Astrocyte (in vitro differentiated cells and primary cell): ENCODE measurements at places on chromosomes 5 and 9. TPM values are rescaled to one million over a fixed set of nuclear protein-coding genes. Genes with fewer than 3 reads are reported as not detected.

OR5C1 gene
- not detected in 2 replicates for total RNA-seq

OR1Q1 gene
- not detected in 2 replicates for total RNA-seq

NTMT1 gene
- total RNA-seq, result 54.0 and 55.1 TPM in 2 replicates

C9orf152 gene
- total RNA-seq, result 0.07 TPM in 1 of 2 replicates, not detected in the other

C9 gene
- total RNA-seq, result 0.07 TPM in 1 of 2 replicates, not detected in the other

GABRB2 gene
- 0.14 and 0.20 TPM in 2 replicates for total RNA-seq

ABCA1 gene
- 109 and 125 TPM in 2 replicates for total RNA-seq

SKP1 gene
- total RNA-seq, result 375 and 399 TPM in 2 replicates

ST8SIA4 gene
- total RNA-seq, result 0.59 and 0.82 TPM in 2 replicates

ECSCR gene
- 0.96 and 1.00 TPM in 2 replicates for total RNA-seq

ERGIC1 gene
- 131 and 137 TPM in 2 replicates for total RNA-seq

FGD3 gene
- 0.09 TPM in 1 of 2 replicates, not detected in the other for total RNA-seq

CDHR2 gene
- 0.43 and 0.50 TPM in 2 replicates for total RNA-seq

UGT3A2 gene
- total RNA-seq, result 0.43 and 0.86 TPM in 2 replicates

DMRT3 gene
- total RNA-seq, result not detected in 2 replicates

TCOF1 gene
- 36.1 and 47.5 TPM in 2 replicates for total RNA-seq

CCNO gene
- 0.19 and 0.43 TPM in 2 replicates for total RNA-seq

THG1L gene
- 9.4 and 9.7 TPM in 2 replicates for total RNA-seq

IER5L gene
- total RNA-seq, result 47.0 and 55.0 TPM in 2 replicates

SPINK6 gene
- not detected in 2 replicates for total RNA-seq

C9orf50 gene
- total RNA-seq, result 0.41 TPM in 1 of 2 replicates, not detected in the other

SOWAHA gene
- 0.10 and 0.20 TPM in 2 replicates for total RNA-seq

CD14 gene
- 0.16 and 0.34 TPM in 2 replicates for total RNA-seq

FCN2 gene
- total RNA-seq, result not detected in 2 replicates

SLC6A19 gene
- total RNA-seq, result not detected in 2 replicates

ZBED3 gene
- total RNA-seq, result 6.0 and 7.9 TPM in 2 replicates

TTC39B gene
- 7.0 and 8.1 TPM in 2 replicates for total RNA-seq

FASTKD3 gene
- total RNA-seq, result 8.1 and 10.7 TPM in 2 replicates

RIC1 gene
- total RNA-seq, result 50.9 and 53.8 TPM in 2 replicates

FYB1 gene
- 0.11 TPM in 1 of 2 replicates, not detected in the other for total RNA-seq

NAIP gene
- 5.1 and 6.0 TPM in 2 replicates for total RNA-seq

PCDHGA5 gene
- 0.29 and 0.30 TPM in 2 replicates for total RNA-seq

PCDHB13 gene
- 3.3 TPM in 2 replicates for total RNA-seq

NUTM2F gene
- not detected in 2 replicates for total RNA-seq

PRSS3 gene
- total RNA-seq, result not detected in 2 replicates

ROPN1L gene
- 0.60 and 0.77 TPM in 2 replicates for total RNA-seq

TTLL11 gene
- 6.6 and 6.9 TPM in 2 replicates for total RNA-seq

SLIT3 gene
- total RNA-seq, result 20.7 and 33.0 TPM in 2 replicates

FGF18 gene
- total RNA-seq, result 0.89 and 1.2 TPM in 2 replicates

TRIO gene
- 291 and 347 TPM in 2 replicates for total RNA-seq
